Hypothalamus (tissue), 51 donors: ENCODE measurements at places on chromosomes 3 and 15.

DNA sequence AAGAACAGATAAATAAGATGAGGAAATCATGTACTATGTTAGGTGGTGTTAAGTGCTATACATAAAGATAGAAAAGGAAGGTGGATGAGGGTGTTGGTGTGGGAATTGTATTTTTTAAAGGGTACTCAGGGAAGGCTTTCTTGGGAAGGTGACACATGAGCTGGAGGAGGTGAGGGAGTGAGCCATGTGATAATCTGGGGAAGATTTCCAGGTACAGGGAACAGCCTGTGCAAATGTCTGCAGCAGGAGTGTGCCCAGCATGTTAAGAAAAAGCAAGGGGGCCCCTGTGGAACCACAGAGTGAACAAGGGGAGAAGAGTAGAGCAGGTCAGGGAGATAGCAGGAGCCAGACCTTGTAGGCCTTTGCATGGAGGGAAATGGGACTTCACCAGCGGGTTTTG is 175.6 kb downstream of the SSR3 start:
- no peak for DNase-seq

DNA sequence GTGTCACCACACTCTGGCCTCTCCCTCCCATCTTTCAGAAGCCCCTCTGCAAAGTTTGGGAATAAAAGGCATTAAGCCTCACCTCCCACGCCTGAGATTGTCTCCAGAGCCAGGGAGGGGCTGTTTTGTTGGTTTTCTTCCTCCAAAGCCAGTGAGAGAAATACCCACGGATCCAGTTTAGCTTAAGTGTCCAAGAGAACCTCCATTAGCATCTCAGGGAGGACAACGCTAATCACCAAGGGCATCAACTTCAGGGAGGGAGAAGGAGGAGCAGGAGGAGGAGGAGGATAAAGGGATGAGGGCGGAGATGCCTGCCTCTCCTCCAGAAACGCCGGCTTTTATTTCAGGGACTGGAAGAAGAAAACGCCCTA is 101.6 kb downstream of the SRGAP3 start:
- DNase-seq, result no peak

GRCh38 chr3:13054341-13055285 is 18.6 kb downstream of the IQSEC1 start:
- peak; percentile 54 for DNase-seq

- DNase-seq, result no peak
Measured at GRCh38 chr15:52715411-52715810, 36.2 kb upstream of the ATOSA start.

GRCh38 chr3:55664387-55664786 is 177.3 kb upstream of the WNT5A start:
- no peak for DNase-seq

DNA sequence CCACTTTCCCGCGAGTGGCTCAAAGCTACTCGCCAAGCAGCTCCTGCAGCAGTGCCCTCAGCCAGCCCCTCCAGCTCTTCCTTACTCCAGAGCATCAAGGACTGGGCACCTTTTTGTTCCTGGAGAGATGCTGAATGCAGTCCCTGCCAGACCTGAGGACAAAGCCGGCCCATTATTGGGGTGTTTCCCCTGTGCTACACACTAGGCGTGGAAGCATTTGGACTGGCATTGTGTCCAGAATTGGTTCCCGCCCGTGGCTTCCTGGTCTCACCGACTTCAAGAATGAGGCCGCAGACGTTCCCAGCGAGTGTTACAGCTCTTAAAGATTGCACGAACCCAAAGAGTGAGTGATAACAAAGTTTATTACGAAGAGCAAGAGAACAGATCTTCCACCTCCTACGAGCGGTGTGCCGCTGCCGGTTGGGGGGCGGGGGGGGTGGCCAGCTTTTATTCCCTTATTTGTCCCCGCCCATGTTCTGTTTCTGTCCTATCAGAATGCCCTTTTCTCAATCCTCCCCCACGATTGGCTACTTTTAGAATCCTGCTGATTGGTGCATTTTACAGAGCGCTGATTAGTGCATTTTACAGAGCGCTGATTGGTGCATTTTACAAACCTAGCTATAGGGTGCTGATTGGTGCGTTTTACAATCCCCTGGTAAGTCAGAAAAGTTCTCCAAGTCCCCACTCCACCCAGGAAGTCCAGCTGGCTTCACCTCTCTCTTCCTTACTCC is 62.4 kb downstream of the NSMCE3 start:
- DNase-seq, result no peak
